ENCODE measurements at places on chromosomes 16 and 17. TPM values are rescaled to one million over a fixed set of nuclear protein-coding genes. Genes with fewer than 3 reads are reported as not detected.

Gene CMTM1
- polyA plus RNA-seq: 0.33 TPM

Gene CASKIN1
- polyA plus RNA-seq: 0.30 TPM

Gene TNS4
- polyA plus RNA-seq: 0.45 TPM

Gene MMP28
- polyA plus RNA-seq: 3.5 TPM

Gene TBC1D3H
- 2.8 TPM for polyA plus RNA-seq

Gene JUP
- polyA plus RNA-seq: 17.4 TPM

Gene CDK3
- polyA plus RNA-seq: 31.2 TPM

All from spleen (tissue), 13 donors.